ENCODE measurements at places on chromosomes 4 and X. TPM values are rescaled to one million over a fixed set of nuclear protein-coding genes. Genes with fewer than 3 reads are reported as not detected.

The TMEM31 gene
- not detected for polyA plus RNA-seq

The GSX2 gene
- polyA plus RNA-seq: not detected

The TRAM1L1 gene
- 2.6 TPM for polyA plus RNA-seq

The DKC1 gene
- polyA plus RNA-seq: 26.3 TPM

The TBL1X gene
- polyA plus RNA-seq: 26.1 TPM

DNA sequence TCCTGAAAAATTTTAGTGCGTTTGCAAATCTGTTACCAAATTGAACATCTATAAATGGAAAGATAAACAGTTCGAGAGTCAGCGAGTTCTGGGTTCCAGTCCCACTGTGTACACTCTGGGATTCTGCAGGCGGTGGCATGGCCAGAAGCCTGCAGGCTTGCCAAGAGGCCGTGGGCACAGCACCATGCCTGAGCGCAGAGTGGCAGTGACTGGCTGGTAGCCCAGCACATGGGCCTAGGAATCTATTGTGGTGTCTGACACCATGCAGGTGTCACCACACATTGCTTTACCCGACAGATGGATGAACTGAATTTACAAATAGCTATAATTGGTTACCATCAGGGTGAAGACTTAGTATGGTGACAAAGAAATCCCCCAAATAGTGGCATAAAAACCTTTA, 71.7 kb upstream of the TLR3 start:
- DNase-seq: no peak

DNA sequence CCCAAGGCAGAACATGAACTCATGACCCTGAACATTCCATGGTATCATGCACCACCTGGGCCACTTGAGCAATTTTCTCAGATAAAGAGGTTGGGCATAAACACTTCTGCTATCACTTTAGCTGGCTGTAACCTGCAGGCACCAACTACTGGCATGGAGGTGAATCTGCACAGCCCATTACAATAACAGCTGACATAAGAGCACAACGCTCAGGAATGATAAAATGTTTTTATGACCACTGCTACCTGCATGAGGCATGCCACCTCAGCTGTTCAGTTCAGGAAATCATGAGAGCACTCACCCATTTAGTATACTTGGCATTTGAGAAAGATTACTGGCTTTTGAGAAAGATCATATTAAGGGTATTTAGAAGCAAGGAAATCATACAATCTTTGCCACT, 85.7 kb upstream of the SPIN4 start:
- DNase-seq: no peak

- DNase-seq: no peak
Observed at GRCh38 chrX:110755061-110755460, 40.6 kb downstream of the CHRDL1 start.

DNA sequence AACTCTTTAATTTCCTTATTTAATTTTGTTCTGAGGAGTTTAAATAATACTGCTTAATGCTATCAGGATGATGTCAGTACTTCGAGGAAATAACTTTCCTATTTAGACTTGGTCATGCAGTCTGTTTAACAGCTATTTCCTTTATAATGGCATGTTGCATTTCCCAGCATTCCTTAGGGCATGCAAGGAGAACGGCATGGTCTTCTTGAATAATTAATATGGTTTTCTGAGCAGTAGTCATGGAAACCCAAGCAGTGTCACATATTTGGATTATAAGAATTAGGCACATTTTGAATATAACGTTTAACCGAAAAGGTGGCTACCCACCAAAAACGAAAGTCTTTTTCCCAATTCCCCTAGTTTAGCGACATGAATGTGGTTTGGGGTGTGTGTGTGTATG, 76.0 kb downstream of the AFF2 start:
- DNase-seq: no peak

DNA sequence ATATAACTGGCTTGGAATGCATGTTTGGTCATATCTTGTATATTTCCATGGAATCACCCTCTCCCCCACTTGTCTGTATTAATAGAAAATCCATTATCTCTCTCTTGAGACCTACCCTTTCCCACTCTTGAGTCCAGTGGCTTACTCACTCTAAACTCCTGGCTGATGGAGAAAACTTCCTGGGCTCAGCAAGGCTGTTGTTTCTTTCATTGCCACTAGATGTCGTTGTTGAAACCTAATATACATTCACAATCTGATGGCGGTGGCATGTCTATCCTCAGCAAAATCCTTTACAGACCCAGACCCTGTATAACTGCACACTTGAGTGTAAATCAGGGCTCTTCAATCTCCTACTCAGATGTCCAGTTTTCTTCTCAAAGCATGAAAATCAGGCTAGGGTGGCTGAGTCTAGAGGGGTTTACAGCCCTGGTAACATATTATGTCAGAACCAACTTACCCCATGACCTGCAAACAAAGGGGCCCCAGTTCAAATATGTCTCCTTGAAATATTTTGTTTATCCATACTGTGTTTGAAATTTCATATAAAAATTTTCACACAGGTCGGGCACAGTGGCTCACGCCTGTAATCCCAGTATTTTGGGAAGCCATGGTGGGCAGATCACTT, 70.0 kb upstream of the FAM241A start:
- no peak for DNase-seq

DNA sequence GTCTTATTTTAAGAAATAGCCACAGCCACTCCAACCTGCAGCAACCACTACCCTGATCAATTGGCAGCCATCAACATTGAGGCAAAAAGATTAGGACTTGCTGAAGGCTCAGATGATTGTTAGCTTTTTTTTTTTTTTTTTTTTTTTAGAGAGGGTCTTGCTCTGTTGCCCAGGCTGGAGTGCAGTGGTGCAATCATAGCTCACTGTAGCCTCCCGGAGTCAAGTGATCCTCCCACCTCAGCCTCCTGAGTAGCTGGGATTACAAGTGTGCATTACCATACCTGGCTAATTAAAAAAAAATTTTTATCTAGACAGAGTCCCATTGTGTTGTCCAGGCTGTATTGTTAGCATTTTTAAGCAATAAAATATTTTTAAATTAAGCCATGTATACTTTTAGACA, 26.5 kb downstream of the RHOH start:
- no peak for DNase-seq

GRCh38 chr4:159632031-159632430, 529.2 kb downstream of the RAPGEF2 start:
- no peak for DNase-seq

DNA sequence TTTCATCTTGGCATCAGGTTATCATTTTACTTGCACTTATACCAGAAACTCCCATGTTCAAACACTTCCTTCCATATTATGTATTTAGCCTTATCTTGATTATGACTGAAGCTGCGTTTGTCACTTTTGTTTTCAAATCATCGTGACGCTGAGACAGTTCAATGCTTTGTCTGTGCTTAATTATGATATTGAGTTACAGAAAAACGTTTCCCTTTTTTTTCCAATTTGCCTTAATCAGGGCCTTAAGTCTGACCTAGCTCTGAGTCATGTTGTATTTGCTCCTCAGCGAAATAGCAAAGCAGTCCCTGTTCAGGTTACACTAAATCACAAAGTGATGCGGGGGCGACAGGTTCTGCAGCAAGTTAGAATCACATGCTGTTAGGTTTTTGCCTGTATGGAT, 254.7 kb downstream of the AFF2 start:
- no peak for DNase-seq

DNA sequence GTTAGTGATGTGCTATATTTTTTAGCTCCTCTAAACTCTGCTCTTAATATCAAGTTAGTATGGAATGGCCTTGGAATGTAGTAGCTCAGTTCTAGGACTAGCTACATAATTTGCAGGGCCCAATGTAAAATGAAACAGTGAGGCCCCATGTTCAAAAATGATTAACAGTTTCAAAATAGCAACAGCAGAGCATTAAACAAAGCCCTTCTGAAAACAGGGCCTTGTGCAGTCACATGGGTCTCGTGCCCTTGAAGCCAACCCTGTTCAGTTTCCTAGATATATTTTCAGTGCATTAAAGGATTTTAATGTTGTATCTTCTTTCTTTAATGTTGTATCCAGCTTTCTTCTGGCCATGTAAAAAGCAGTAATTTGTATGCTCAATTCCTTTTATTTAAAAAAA, 82.1 kb downstream of the TASL start:
- no peak for DNase-seq

DNA sequence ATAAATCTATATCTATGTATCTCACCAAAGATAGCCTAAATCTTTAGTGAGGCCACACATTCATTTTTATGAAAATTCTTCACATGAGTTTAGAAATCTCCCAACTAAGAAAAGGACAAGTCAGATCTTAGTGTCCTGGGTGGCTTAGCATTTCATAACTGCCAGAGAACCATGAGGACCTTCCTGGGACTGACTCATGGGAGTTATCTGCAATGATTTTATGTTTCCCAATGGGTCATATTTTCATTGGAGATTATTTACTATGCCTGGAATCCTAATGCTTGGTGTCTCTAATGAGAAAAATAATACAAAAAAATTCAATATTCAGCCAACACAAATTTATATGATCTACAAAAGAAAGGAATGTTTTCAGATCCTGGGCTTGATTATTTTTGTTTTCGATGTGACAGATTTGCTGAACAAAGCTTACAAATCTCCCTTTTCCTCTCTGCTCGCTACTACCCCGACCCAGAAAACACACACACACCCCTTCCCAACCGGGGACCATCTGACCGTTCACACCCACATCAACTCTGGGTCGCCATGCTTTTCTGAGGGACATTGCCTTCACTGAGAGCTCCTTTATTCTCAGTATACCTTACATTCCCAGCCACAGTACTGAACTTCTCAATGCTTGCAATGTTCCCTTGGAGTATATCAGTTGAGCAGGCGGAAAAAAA, 40.1 kb downstream of the SORBS2 start:
- DNase-seq: no peak

Measured in urinary bladder (tissue), 4 donors.